ENCODE measurements at places on chromosomes 6 and 20.

GRCh38 chr20:17642404-17643269 lies 39.4 kb downstream of the RRBP1 start:
- DNase-seq, result no peak

GRCh38 chr6:18415671-18416340 lies 28.7 kb downstream of the RNF144B start:
- no peak for DNase-seq

GRCh38 chr6:5626727-5627426 lies 365.6 kb downstream of the FARS2 start:
- no peak for DNase-seq

DNA sequence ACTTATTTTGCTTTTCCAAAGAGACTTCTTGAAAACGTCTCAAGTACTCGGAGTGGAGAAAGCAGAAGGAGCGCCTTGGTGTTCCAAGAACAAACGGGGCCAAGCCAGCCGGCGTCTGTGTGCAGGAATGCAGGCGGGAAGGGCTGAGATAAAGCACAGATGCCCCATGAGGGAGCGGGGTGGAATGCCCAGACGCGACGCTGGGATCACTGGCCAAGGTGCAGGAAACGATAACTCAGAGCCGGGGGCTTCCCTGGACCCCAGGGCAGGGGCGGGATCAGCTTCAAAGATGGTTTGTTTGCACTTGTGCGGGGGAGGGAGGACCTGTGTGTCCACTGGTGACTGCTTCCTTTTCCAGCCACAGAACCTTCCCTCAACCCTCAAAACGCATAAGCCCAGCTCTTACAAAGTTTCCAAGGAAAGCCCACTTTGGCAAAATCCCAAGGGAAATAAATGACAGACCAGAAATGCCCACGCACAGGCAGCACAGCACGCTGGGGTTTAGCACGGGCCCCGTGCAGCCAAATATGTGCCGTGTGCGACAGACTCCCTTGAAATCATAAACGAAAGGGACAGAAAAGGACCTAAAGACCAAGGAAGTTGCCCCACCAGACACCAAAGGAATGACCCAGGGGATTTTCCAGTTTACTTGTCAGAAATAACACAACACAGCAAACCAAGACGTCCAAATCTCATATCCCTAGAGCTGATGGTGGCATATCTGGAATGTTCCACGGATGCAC lies 113.9 kb downstream of the NFATC2 start:
- DNase-seq, result no peak

GRCh38 chr20:53621482-53622246 lies 28.0 kb upstream of the ZNF217 start:
- DNase-seq, result no peak

- DNase-seq, result no peak
Observed at GRCh38 chr20:62285722-62286121, 17.1 kb upstream of the ADRM1 start.

DNA sequence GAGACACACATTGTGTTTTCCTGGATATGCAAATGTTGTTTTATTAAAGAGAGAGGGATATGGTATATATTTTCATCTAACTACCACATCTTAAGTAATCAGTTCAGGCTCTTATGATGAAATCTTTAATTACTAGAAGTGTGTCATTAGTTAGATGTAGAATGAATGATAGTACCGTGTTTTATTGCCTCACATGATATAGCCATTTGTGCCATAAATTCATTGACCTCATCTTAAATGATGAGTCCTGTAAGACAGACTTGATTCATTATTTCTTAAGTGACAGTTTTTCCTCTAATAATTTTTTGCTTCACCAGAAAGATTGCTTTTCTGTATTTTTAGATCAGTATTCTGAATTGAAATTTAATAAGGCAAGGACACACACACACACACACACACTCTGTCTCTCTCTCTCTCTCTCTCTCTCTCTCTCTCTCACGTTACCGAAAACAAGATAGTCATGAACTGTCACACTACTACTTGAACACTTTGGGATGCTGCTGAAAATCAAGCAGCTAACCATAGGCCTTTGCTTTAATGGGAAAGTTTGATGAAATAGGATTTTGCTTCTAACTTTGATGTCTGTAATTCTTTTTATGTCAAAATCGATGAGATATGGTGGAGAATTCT lies 140.5 kb downstream of the SOBP start:
- DNase-seq, result no peak

DNA sequence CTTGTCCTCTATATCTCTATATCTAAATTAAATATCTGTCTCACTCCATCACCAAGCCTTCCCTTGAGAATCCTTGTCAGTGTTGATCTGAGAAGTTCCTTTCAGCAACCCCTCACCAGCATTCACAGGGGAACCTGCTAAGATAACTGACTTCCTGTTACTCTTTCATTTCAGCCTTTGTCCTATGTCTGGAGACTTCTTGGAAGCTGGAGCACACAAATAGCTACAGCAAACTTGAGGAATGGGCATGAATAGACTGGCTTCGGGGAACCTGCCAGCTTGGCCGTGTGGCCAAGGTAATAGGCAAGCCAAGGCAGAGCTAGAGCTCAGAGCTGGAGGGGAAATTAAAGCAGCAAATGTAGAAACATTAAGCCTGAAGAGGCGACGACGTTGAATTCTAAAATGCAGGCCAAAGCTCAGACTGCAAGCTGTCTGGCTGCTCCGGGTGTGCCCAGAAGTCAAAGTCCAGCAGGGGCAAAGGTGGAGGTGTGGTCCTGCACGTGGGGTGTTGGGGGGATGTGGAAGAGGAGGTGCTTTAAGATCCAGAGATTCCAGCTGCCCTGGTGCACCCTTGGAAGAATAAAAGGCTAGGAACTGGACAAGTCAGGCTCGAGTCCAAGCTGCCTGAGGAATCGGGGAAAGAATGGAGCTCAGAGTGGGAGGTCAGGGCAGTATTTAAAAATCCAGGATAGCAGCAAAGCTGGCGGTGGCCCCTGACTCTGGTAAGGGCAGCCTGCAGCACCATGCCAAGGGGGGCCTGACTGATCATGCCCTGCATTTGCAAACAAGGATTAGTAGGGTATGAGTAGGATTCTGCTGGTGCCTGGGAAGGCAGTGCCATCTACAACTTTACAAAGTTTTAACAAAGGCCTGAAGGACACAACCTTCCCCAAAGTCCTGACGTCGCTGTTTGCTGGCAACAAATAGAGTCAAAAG lies 185.0 kb upstream of the SGK1 start:
- DNase-seq, result no peak

DNA sequence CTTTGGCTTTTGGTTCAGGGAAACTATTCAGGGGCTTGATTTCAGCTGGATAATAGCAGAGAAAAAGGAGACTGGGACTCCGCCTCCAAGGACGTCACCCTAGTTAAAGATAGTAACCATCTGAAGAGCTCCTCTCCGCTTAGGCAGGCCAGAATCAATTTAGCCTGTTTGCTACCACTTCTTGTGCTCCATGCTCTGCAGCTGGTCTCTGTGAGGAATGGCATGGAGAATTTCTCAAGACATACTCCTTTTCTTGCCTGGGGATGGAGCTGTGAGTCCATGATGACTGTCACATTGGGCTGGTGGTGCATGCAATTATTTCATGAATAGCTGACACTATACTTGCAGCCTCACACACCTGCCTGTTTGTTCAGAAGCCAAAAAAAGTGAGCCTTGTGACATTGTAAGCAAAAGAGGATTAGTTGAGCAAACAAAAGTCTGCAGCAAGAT lies 61.4 kb downstream of the TXLNB start:
- peak; percentile 34 for DNase-seq

- no peak for DNase-seq
Observed at GRCh38 chr6:32397252-32397920, 9.6 kb downstream of the BTNL2 start.

- no peak for DNase-seq
Observed at GRCh38 chr20:42461965-42462593, 727.6 kb downstream of the PTPRT start.

DNA sequence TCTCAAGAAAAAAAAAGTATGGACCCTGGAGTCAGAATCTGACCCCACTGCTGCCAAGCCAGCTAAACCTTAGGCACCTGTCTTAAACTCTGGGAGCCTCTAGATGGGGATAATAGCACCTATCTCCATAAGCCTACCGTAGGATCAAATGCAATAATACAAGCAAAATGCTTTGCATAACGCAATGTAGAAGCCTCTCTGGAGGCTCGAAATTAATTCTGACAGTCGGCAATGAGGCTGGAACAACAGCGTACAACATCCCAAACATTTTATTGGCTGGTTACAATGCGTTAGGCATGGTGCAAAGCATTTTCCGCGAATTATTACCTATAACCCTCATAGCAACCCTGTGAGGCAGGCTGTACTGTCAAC lies 521 bp downstream of the CDK5RAP1 start:
- no peak for DNase-seq

DNA sequence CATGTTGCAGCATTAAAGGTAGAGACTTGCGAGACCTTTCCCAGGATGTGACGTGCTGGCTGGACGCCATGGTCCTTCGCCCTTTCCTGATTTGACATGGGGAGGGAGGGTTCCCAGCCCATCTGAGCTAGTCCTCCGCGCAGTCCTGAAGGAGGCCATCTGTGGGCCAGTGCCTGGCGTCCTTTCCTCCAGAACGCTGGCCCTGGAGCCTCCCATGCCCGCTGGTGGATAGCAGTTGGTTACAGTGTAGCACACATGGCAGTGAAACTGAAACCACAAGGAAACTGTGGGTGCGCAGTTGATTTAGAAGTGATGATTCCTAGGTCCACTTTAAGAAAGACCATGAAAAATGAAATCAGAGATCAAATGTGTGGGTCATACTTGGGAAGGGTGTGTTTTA lies 193.7 kb downstream of the CDH4 start:
- DNase-seq, result no peak

DNA sequence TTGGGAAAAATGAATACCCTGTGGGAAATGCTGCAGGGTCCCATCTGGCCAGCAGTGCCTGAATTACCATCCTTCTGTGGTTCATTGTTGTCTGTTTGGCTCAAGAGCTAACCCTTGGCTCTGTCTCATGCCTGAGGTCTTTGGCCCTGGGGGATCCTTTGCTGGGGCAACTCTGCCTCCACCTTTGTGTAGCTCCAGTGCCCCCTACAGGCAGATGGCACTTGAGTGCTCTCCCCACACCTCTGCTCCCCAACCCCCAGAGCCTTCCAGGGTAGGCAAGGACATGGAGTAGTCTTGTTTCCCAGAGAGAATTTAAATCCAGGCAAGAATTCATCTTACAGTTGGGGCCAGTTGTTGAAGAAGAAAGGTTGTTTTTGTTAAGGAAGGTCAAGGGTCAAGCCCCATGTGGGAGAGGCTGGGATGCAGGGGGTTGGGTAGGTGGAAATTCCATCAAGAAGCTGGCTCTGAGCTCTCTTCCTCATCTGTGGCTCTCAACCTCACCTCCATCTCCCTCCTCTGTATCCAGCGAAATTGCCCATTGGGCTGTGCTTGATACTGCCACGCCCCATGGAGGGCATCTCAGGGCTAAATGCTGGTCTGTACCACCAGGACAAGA lies 44.2 kb downstream of the ZNF831 start:
- DNase-seq, result no peak
